CD8-positive, alpha-beta T cell (primary cell): ENCODE measurements at places on chromosomes 3 and 15.
A peak's percentile ranks its signal among the peaks of the same experiment; 100 is the strongest.

GRCh38 chr15:90291679-90292356, 26.3 kb downstream of the NGRN start:
- peak; percentile 22 for DNase-seq

DNA sequence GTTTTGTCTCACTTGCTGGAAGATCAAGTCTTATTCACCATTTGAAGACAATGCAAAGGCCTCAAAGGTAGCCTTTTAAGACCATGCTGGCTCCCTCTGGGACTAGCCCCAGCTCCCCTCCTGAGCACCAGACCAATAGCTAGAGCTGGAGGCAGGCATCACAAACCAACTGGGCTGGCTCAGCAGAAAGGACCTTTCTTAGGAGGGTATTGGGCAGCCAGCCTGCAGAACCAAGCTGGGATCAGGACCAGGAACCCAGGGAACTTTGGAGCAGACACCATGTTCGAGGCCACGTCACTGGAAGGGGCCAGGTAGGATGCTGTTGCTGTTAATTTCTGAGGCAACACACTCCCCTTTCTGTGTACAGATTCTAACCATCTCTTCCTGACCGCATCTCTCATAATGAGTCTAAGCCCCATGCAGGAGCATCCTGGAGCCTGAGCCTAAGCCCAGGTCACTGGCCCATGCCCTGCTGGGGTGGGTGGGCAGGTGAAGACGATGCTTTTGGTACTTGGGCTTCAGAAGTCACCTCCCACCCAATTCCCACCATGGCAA, 81.4 kb upstream of the KLF13 start:
- DNase-seq = no peak

GRCh38 chr3:71517271-71517791, 66.2 kb downstream of the FOXP1 start:
- DNase-seq = no peak

- DNase-seq = no peak
Measured at GRCh38 chr15:57537488-57538264, 54.0 kb upstream of the MYZAP start.

DNA sequence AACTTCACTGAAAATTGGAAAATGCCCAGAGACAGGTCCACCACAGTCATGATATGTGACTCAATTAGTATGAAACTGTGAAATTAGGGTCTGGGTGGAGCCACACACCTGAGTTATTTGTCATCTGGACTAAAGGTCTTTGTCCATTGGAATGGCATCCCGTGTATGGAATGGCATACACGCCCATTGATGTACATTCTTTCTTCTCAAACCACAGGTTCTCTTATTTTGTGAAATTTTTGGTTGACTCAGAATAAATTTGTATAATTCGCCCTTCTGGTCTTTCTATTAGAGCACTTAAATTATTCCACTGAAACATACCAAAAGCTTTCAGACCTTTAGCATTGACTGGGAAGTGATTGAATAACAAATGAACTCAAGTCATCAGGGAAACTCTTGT, 66.8 kb upstream of the UBE2E1 start:
- no peak for DNase-seq

DNA sequence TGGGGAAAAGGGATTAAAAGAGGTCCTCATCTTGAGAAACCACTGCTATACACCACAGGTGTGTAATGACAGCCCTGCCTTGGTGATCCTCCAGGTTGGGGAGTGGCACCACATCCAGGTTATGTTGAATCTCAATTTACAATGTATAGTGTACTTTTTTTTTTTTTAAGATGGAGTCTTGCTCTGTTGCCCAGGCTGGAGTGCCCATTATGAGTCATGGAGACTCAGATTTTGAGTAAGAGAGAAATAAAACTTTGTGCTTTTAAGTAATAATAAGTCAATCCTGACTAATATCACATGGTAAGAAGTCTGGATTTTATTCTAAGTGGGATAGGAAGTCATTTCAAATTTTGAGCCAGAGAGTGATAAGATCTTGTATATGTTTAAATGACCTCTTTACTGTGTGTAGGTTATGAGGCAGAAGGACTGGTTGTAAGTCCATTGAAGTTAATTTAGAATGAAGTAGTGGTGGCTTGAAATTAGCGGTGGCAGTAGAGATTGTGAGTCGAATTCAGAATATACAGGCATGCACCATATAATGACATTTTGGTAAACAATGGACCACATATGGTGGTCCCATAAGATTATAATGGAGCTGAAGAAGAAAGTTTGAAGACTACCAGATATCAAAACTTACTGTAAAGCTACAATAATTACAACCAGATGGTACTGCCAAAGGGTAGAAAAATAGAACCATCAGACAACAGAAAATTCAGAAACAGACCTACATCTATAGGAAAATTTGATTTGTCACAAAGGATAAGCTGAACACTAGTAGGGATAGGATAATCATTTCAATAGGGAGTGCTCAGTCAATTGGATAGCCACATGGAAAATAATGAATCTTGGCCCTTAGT, 20.7 kb downstream of the POPDC2 start:
- no peak for DNase-seq

DNA sequence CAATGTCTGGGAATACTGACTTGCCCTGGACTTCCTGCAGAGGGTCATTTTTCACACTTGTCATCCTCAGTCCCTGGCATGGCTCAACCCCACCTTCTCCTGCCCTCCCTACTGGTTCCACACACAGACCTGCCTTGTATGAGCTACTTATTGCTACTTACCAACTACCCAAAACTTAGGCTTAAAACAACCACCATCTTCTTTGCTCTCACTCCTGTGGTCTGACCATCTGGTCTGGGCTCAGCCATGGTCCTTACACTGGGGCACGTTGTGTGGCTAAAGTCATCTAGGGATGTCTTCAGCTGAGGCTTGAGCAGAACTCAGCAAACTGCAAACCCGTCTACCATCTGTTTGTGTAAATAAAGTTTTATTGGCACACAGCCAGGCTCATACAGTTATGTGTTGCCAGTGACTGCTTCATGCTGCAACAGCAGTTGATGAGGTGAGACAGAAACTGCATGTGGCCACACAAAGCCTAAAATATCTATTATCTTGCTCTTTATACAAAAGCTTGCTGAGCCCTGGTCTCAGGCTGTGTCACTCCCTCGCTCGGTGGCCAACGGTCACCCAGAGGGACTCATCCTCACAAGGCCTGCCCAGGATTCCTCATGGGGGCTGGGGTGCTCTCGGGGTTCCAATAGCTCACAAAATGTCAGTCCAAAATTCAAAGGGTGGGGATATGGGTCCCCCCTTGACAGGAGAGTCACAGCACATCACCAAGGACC, 43.5 kb downstream of the KLF15 start:
- no peak for DNase-seq

DNA sequence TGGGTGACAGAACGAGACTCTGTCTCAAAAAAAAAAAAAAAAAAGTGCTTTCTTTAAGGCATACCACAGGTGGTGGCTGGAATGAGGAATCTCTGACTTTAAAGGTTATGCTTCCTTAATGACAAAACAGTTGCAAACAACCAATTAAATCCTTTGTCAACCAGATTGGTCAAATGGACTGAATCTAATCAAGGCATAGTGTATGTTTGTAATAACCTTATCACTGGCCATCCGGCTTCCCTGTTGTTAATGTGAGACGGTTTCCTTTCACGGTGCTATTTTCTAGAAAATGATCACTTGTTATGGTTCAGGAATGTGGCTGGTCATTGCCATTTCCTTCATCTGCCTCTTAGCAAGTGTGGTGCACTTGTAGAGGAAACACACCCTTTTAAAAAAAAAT, 75.9 kb downstream of the FLNB start:
- DNase-seq = no peak

- DNase-seq = no peak
Measured at GRCh38 chr3:195210266-195210973, 60.5 kb downstream of the XXYLT1 start.

DNA sequence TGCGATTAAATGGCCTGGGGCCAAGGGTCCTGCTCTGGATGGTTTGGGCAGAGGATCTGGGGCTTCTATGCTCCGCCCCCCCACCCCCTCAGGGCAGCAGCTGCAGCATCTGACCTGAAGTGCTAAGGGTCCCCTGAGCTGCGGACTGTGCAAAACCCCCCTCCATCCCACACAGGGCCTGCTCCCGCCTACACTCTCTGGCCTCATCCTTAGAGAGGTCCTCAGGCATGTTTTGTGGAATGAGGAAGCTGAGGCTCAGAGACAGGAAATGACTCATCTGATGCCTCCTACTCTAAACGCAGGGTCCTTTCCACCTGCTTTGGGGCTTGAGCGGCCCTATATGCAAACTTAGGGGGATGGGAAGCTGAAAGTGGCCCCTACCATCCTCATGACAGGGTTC, 59.5 kb upstream of the CTSH start:
- no peak for DNase-seq

DNA sequence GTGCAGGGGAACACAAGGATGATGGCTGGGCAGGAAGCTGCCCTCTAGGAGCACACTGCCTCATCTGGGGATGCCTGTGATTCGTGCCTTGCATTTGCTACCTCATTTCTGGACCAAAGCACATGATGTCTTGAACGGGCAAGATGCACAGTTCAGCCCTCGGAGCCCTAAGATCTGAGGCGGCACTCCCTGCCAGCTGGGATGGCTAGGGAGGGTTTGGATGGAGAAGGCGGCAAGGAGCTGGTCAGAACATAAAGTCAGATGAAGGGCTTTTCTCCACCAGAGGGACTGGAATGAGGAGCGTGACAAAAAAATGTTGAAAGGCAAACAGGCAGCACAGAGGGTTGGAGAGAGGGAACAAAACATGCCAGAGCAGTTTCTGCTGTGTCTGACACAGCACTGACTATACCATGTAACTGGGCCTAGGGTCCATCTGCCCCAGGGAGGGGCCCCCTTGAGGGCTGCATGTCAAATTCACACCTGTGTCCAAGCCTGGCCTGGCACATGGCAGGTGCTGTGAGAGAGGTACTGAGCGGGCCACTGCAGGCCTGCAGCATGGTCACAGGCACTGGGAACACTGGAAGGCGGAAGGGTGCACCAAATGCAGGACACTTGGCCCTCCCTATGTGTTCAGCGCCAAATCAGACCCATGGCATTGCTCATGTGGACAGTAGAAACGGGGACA, 21.7 kb downstream of the TMEM43 start:
- no peak for DNase-seq

GRCh38 chr3:156483426-156483825, 71.5 kb downstream of the SSR3 start:
- peak; percentile 53 for DNase-seq

DNA sequence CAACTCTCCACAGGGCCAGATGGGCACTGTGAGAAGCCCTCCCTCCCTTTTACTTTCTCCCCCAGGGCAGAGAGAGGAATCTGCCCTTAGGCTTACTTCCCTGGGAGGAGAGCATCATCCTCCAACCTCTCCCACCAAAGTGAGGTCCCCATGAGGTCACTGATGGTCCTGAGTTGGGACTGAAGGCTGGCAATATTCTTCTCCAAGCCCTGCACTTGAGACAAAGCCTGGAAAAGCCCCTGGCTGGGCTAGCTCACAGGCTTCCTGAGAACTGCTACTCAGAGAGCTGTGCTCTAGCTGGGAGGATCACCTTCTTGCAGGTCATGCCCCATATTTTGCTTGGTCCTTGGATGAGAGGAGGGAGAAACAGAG, 110.0 kb upstream of the MEF2A start:
- no peak for DNase-seq

GRCh38 chr3:37740471-37740870, 121.2 kb upstream of the CTDSPL start:
- DNase-seq = no peak

- no peak for DNase-seq
Measured at GRCh38 chr3:168156479-168156878, 60.8 kb upstream of the GOLIM4 start.

GRCh38 chr15:69926721-69927120, 171.0 kb downstream of the TLE3 start:
- no peak for DNase-seq

GRCh38 chr15:99944131-99944530, 210.9 kb upstream of the LYSMD4 start:
- no peak for DNase-seq

- peak; percentile 74 for DNase-seq
Measured at GRCh38 chr3:13420831-13421765, 976 bp upstream of the NUP210 start.

- no peak for DNase-seq
Measured at GRCh38 chr15:68356778-68357177, 75.2 kb downstream of the ITGA11 start.

DNA sequence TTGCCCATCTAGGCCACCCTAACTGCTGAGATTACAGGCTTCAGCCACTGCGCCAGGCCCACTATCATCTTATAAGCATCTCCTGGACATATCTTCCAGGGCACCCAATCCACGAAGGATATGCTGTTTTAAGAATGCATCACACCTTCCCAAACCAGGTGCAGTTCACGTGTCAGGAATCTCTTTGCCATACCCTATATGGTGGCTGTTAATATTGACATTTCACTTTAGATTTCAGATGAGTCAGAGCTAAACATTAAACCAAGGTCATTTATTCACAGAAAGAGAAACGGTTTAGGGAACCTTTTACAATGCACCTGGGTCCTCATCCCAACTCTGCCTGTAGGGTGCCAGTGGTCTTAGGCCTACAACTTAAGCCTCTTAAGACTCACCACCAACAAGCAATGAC, 85.7 kb downstream of the TBL1XR1 start:
- no peak for DNase-seq

- DNase-seq = no peak
Measured at GRCh38 chr3:132925256-132925930, 112.8 kb upstream of the TMEM108 start.

- DNase-seq = no peak
Measured at GRCh38 chr3:45546126-45546620, 48.4 kb upstream of the LIMD1 start.

GRCh38 chr15:91196768-91197167, 96.7 kb downstream of the SV2B start:
- no peak for DNase-seq

DNA sequence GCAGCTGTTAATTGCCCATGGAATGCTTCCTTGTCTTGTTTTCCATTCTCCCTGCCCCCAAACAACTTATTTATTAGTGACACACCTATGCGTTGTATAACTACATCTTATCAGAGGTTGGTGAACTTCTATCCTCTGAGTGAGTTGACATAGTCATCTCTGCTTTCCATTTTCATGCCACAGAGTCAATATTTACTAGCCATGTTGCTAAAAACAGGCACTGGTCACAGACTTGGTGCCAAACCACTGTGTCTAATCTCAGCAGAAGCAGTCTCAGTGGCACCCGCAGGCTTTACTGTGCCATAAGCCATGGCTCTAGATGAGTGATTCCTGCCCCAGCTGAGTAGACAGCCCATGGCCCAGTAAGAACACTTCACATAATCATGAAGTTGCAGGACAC, 26.5 kb downstream of the DAPK2 start:
- no peak for DNase-seq

DNA sequence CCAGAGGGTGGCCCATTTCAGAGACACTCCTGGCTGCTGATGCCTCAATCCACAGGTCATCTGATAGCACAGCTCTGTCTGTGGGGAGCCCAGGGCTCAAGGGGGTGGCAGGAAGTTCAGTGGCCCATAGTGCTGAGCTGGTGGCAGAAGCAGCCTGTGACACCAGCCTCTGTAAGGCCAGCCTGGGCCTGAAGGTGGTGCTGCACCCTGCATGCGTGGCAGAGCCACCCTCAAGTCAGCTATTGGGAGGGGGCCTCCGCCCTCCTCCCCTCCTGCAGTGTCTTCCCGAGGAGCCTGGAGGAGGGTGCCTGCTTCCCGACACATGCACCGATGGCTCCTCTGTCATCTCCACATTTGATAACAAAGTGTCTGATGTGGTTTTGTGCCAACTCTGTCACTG, 3.0 kb downstream of the PLA1A start:
- peak; percentile 16 for DNase-seq

- no peak for DNase-seq
Measured at GRCh38 chr3:140595295-140595694, 82.6 kb upstream of the TRIM42 start.
